Effector memory CD8-positive, alpha-beta T cell (primary cell): ENCODE measurements at places on chromosomes 5 and 9.

DNA sequence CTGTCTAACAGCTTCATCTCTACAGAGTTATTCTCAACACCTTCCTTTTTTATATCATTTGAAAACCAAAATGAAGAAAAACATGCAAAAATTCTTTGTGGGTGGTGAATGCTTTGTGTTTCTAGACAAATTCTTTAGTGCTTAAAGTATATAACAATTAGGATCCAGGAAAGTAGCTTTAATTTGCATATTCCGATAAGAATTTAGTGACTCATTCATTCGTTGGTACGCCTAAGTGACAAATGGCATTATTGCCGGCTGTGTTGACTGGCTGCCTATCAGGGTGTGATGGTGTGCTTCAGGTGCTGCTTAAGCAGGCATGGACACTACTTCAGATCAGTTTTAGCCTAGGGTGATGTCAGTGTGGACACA is 35.2 kb downstream of the LMNB1 start:
- no peak for DNase-seq

DNA sequence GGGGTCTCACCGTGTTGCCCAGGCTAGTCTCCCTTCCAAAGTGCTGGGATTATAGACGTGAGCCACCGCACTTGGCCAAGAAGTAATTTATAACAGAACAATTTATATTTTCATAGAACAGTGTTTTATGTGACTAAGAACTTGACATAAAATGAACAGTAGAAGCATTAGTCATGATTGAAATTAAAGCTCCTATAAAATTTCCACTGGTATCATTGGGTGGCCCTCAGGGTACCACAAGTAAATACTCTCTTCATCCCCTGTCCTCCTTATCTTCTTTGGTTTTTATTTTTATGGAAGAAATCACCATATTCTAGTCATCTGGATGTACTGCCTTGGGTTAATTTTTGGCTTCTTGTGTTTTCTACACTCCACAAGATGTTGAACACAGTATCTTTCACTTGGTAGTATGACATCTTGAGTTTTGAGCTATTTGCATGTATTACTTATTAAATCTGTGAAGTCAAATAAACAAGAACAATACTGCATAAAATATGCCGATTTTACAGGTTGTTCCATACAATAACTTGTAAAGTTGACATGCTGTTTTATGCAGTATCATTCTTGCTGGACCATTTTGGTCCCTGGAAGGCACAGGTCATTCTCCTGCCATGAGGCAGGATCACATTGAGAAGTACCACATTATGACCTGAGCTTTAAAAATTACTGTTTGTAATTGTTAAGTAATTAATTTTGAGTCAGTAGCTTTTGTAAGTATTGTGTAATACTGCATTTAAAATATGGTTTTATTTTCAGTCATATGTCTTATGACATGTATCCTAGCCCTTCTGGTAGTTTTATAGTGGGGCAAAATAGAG is 24.4 kb downstream of the LMNB1 start:
- no peak for DNase-seq

DNA sequence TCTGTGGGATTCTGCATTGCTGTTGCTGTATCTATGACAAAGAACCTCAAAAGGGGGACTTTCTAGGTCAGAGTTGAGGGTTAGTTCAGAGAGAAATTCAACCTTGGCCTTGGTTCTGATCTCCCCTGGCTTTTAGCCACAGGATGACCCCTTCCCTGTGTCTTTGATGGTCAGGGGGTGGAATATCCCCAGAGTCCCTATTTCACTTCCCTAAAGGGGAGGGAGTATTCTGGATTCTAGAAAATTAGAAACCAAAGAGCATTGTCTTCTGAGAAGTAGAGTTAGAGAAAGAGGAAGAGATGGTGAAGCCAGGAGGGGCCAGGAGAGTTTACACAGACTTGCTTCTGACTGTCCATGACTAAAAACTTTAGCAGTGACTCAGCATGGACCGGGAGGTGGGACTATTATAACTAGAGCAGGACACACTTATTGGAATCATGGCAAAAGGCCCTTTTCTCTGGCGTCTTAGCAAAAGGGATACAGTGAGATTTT is 56.2 kb upstream of the LPAR1 start:
- no peak for DNase-seq

DNA sequence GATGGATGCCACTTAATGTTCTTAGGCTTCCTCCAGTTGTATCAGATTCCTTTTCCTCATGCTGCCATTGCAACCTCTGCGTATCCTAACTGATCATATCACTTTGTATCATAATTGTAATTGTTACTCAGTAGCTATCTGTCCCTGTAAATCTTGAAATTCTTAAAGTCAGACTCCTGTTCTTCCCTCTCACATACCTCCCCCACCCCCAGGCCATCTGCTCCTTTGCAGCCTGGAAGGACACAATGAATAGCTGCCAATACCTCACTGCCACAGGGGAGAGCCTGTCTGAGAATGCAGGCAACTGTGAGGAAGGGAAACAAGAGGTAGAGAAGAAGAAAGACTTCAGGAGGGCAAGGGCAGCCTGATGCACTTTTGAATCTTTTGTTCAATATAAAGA is 228.5 kb downstream of the ENC1 start:
- no peak for DNase-seq

GRCh38 chr5:15797116-15797515 is 297.1 kb downstream of the FBXL7 start:
- no peak for DNase-seq

DNA sequence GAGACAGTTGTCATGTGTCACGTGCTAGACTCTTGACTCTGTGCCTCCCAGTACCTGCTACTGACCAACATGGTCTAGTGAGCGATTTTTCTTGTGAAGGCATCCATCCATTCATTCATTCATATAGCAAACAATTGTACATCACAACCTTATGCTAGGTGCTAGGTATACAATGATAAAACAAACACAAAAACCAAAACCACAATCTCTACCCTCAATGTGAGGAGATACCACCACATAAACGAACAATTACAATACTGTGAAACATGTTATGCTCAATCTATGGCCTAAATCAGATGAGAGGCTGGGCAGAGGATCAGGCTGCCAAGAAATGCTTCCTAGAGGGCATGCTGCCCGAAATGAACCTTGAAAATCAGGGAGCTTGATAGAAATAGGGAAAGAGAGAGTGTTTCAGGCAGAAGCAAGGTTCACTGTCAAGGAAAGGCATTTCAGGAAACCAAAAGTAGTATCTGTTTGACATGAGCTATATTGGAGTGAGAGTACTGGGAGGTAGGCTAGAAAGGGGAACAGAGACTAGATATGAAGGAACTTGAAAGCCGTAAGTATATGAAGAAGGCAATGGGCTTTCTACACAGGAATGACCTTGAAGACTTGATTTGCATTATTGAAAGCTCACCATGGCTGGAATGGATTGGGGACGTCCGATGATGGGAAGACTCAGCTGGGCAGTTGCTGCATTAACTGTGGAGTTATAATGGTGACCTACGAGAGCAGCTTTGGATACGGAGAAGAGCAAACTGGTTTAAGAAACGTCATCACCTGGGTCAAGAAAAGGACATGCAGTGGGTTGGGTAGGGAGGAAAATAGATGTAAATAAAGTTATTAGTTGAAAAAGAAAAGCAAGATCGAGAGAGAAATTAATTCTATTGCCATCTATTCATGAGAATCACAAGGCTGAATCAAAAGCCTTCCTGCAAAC is 90.1 kb downstream of the THBS4 start:
- DNase-seq, result no peak

- no peak for DNase-seq
These were observed 480.8 kb upstream of the CCNG1 start for GRCh38 chr5:162956570-162956969.

- DNase-seq, result no peak
These were observed 18.8 kb downstream of the DBH start for GRCh38 chr9:133654736-133655657.

DNA sequence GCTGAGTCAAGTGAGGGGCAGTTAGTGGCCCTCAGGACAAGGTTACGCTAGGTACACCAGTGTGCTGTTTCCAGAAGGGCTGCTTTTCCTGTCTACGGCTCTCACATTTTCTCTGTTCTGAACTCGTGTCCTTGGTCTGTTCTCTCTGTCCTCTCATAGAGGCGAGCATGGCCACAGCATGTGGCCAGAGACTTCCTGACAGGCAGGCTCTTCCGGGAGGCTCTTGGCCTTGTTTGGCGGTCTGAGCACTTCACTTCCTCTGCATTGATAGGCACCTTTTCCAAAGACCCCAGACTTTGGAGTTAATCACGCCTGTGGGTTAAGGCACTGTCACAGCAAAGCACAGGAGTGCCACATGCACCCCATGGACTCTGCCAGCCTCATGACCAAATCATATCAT is 1.2 kb downstream of the CKMT2 start:
- no peak for DNase-seq

GRCh38 chr5:126808521-126808988 is 31.6 kb downstream of the LMNB1 start:
- DNase-seq, result no peak

GRCh38 chr9:93309889-93310425 is 126.0 kb downstream of the WNK2 start:
- DNase-seq, result no peak

GRCh38 chr5:62701036-62701435 is 122.4 kb downstream of the LRRC70 start:
- DNase-seq, result no peak

- no peak for DNase-seq
These were observed 119.4 kb downstream of the NTRK2 start for GRCh38 chr9:84788803-84789462.

- no peak for DNase-seq
These were observed 16.5 kb upstream of the TRIM14 start for GRCh38 chr9:98135558-98135934.

DNA sequence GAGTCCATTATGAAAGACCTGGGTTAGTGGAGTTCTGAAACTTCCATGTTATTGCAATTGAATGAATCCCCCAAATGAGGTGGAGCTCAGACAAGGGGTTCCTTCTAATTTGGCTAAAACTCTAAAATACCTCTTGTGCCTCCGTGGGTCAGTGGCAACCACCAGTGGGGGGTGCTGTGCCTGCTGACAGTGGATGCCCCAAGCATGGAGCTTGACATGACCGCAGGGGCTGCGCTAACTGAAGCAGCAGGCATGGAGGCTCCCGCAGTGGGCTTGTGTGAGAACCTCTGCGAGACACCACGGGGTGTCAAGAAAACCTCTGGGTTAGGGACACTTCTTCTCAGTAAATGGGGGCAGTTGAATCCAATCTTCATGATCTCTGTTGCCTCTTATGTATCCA is 200.5 kb downstream of the DRD1 start:
- no peak for DNase-seq

DNA sequence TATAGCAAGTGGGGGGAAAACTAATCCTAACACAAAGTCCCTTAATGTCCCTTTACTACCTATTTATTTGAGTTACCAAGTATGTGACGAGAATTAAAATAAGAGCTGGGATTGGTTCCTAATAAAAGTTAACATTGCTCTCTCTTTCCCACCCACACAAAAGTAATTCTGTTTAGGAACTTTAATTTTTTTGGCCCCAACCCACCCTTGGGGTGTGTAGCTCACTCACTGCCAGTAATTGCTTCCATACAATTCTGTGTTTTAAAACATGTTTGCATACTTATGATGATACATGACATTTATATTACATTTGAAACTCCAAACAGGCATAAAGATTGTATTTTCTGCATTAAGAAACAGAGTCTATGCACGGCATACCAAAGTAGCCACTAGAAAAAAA is 106.5 kb downstream of the BNC2 start:
- no peak for DNase-seq

- no peak for DNase-seq
These were observed 715.5 kb downstream of the TLR4 start for GRCh38 chr9:118419676-118420075.

- DNase-seq, result no peak
These were observed 89.9 kb downstream of the PAM start for GRCh38 chr5:102845041-102845440.

- DNase-seq, result no peak
These were observed 69.2 kb downstream of the RCL1 start for GRCh38 chr9:4861736-4862451.

- no peak for DNase-seq
These were observed 46.8 kb upstream of the NXNL2 start for GRCh38 chr9:88488166-88488565.

DNA sequence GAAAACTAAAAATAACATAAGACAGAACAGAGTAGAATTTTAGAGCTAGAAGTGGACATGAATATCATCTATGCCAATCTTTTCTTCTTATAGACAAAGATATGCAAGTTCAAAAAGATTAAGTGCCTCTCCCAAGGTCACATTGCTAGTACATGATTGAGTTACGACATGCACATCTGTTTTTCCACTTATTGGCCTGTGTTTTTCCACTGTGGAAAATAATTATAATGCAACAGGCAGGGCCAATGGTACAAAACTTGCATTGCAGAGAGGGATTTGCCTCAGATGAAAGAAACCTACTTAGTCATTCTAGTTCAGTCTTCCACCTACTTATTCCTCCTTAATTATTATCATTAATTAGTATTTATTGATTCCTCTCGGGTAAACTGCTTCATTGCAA is 407.8 kb upstream of the SGCD start:
- DNase-seq, result no peak

DNA sequence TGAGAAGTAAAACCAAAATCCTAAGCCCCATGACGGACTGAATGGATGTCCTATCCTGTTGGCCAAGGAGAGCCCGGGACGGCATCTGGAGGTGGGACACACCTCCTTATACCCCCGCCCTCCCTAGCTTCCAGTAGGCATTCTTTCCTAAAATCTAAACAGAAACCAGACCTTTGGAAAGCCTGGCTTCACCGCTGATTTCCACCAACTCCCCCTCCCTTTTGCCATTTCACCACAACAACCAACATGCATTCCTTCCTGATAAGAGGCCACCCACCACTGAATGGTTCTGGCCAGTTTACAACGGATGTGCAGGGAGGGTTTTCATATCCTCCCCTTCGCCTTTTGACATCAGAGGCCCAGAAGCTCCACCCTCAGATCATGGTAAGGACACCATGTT is 9.2 kb upstream of the RARS1 start:
- DNase-seq, result no peak

GRCh38 chr9:79684711-79685575 is 113.2 kb downstream of the TLE4 start:
- no peak for DNase-seq

DNA sequence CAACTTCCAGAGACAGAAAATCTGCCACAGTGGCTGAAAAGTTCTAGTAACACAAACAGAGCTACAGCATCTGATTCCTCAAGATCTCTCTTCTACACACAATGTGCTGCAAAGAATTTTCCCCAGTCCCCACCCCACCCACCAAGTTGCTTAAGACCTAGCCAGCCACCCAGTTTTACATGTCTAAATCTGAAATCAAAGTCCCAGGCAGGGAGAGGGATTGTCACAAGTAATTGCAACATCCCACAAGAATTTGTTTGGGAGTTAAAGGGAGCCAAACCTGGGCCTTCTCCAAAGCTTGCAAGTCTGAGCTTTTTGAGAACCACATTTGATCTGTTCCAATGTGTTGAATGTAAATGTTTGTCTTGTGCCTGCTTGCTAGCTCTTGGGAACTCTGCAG is 15.5 kb downstream of the IGIP start:
- DNase-seq, result no peak
